KBM-7 (cell line): ENCODE measurements at places on chromosomes 12 and 14.

- DNase-seq = no peak
These were observed at the start of gene TMEM253 for GRCh38 chr14:21100931-21101330. Gene TMEM253 (plus strand): TSS chr14:21101066. CDS start chr14:21101344, 278 bp downstream.

DNA sequence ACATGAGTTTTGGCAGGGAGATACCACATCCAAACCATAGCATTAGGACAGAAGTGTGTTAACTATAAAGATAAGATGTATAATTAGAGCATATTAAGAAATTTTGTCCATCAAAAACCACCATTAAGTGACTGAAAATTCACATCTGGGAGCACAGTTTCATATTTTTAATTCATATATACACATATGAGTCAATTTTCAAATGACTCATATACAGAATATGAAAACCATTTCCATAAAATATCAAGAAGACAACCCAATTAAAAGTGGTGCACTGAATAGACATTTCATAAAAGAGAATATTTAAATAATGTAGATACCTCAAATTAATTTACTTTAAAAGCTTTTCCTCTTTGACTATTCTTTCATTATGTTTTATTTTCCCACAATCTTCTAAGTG is 25.3 kb downstream of the MUCL1 start:
- DNase-seq = no peak

GRCh38 chr12:29634057-29634456 is 136.6 kb upstream of the OVCH1 start:
- no peak for DNase-seq

DNA sequence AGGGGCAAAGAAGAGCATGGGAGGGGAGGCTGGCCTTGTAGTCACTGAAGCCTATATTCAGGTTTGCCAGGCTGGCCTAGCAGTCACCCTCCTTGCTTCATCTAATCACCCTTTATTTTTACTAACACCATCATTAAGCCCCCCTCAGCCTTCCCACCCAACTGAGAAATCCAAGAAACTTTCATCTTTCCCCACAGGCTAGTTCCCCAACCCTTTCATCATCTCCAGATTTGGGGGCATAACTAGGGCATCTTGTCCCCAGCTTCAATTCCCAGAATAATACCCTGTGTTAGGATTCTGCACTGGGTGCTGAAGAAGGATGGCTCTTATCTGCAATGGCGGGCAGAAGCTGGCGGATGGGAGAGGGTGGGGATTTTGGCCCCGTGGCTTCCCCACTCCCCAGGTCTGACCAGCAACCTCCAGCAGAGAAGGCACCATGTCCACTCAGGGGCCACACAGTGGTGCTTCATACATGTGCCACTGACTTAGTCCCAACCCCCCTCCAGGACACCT is 6.9 kb downstream of the PCK2 start:
- no peak for DNase-seq

DNA sequence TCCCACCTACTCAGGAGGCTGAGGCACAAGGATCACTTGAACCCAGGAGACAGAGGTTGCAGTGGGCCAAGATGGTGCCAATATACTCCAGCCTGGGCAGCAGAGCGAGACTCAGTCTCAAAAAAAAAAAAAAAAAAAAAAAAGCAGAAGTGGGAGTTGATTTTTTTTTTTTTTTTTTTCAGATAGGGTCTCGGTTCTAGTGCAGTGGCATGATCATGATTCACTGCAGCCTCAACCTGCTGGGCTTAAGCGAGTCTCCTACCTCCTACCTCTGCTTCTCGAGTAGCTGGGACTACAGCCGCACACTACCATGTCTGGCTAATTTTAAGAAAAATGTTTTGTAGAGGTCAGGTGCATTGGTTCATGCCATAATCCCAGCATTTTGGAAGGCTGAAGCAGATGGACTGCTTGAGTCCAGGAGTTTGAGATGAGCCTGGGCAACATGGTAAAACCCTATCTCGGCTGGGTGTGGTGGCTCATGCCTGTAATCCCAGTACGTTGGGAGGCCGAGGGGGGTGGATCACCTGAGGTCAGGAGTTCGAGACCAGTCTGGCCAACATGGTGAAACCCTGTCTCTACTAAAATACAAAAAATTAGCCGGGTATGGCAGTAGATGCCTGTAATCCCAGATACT is 16.3 kb upstream of the HSP90AA1 start:
- peak; percentile 64 for DNase-seq

DNA sequence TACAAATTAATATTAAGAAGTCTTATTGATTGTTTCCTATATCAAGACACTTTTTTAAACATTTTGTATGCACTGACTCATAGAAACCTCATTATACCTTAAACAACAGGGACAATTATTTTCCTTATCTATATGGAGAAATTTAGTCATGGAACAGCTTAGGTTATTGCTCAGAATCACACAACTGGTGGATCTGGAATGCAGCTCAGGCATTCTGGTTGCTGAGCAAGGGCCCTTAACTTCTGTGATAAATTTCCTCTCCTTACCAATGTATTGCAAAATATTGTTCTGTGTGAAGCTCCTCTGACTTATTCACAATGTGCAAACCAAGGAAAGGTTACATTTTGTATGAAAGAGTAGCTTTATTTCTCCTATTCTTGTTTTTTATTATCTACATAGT is 817.8 kb downstream of the LRFN5 start:
- DNase-seq = no peak

- DNase-seq = no peak
These were observed 397.8 kb downstream of the FUT8 start for GRCh38 chr14:65810322-65810721.

- no peak for DNase-seq
These were observed 168.0 kb downstream of the DACT1 start for GRCh38 chr14:58805605-58806409.

GRCh38 chr14:56555921-56556570 is 23.6 kb upstream of the TMEM260 start:
- peak; percentile 14 for DNase-seq

DNA sequence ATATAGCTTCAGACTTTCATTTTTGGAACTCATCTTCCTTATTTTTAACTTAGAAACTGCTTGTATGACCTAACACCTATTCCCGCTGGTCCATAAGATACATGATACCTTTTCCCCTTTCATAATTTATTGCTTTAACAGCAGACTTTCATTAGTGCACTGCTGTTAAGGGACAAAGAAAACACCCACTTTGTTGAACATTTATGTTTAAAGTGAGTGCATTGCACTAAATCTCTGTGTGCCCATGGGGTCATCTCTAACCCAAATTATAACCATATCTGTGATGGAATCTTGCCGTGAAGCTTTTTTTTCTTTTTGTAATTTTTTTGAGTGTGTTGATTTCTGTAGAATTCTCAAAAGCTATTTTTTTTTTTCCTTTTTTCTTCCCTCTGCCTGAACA is 261.8 kb downstream of the TMTC2 start:
- no peak for DNase-seq

DNA sequence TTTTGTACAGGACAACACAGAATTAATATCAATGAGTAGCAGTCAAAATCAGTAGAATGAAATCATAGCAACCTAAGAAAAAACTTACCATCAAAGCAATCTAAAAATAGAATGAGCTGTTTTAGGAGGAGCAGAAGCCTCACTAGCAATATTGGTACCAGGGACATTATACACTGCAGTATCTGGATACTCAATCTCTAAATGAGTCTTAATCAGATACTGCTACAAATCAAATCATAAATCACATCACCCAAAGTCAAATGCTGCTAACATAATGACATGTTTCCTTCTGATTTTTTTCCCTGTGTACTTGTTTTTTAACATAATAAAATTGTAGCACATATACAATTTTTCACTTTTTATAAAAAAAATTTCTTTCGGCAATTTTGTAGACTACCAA is 8.0 kb downstream of the RPS29 start:
- no peak for DNase-seq

DNA sequence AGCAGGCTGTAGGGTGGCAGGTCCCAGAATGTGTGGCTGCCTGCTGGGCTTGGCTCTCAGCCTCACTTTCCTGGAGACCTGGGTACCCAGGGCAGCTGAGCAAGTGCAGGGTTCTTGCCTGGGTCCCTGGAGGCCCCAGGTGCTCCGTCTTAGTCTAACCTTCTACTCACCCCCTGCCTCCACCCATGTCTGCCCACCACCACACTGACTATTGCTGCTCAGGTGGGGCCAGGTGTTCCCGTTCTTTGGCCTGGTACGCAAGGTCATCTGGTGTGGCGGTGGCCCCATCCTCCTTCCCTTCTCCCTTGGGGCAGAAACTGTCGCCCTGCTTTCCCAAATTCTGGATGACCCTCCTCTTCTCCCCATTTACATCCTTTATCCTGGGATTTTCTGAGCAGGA is 319.9 kb downstream of the TMEM121 start:
- DNase-seq = no peak

GRCh38 chr14:99524804-99525698 is 43.8 kb downstream of the CCNK start:
- no peak for DNase-seq

GRCh38 chr14:105149146-105149781 is 19.3 kb downstream of the JAG2 start:
- DNase-seq = no peak

GRCh38 chr12:86170051-86170450 is 86.1 kb downstream of the MGAT4C start:
- DNase-seq = no peak

GRCh38 chr12:106415134-106415533 is 57.6 kb downstream of the POLR3B start:
- no peak for DNase-seq

- peak; percentile 8 for DNase-seq
These were observed 299.7 kb upstream of the FBXO33 start for GRCh38 chr14:39731912-39732311.

DNA sequence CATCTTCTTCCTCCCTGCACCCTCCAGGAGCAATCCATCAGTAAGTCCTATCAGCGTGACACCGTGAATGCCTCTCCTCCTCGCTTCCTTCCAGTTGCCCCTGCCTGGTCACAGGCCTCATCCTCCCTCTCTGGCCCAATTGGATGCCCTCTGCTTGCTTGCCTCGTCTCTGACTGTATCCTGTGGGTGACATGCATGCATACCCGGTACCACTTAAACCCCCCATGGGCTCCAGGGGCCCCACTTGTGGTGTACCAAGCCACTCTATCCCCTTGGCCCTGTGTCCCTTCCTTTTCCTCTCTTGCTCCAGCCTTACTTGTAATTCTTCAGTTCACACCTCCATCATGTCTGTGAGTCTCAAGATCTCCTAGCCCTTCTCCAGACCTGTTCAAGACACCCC is 106.0 kb upstream of the RTL1 start:
- DNase-seq = no peak

DNA sequence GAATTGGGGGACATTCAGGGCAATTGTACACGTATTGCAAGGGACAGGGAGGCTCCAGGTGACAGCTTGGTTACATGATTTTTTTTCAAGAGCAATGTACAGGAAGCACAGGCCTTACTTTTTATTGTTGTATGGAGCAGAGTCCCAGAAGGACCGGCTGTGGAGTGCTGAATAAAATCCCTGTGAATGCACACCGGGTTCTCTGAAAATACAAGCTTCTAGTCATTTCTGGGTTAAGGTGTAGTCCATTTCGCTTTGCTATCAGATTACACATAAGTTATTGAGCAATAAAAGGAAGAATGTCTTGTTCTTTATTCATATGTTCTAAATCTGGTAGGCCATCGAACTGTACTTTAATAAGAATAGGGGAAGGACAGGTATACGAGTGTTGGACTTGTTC is 52.2 kb downstream of the PDE3A start:
- no peak for DNase-seq

DNA sequence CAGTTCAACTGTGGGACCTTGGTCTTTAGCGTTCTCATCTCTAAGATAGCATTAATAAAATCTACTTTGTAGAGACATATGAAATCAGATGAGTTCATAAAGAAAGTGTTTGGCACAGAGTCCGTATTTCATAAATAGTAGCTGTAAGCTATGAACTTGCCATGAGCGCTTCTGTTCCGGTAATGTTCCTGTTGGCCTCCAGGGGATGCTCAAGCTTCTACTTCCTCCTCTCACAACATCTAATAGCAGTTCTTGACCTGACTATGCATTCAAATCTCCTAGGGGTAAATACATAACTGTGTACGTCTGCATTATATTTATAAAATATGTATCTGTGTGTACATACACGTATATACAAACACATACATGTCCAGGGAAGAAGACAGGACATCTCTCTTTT is 288.2 kb upstream of the TMPO start:
- DNase-seq = peak; percentile 47

GRCh38 chr12:51369581-51369980 is 21.6 kb downstream of the GALNT6 start:
- no peak for DNase-seq

DNA sequence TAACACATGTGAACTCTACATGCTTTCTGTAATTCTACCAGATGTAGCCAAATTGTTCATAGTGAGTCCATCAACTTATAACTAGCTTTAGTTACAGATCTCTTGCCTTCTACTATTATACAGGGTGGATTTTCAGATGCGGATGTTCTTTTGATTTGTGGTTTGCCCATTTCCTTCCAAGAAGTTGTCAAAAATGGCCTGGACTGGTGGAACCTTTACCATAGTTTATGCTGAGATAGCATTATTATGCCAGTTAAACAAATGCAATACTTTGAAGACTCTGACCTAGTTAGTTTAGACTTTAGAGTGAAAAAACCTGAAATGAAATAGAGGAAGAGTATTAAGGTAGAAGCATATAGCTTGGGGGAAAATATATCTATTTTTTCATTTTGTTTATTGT is 27.4 kb upstream of the CFL2 start:
- peak; percentile 16 for DNase-seq

DNA sequence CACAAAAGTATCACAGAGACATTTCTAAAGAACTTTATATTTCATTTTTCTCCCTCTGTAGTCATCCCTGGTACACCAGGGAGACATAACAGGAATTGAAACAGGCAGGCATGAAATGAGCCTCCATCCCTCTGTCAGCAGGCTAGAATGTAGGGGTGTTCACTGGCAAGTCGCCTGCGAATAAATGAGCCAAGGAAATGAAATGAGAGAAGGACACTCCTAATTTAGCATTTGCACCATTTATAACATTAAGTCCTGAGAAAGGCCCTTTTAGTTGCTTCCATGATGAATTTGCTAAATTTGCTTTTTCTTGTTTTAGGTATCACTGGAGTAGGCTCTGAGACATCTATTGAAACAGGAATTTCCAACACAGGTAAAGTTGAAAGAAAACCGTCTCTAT is 192.4 kb upstream of the CNTN1 start:
- no peak for DNase-seq

DNA sequence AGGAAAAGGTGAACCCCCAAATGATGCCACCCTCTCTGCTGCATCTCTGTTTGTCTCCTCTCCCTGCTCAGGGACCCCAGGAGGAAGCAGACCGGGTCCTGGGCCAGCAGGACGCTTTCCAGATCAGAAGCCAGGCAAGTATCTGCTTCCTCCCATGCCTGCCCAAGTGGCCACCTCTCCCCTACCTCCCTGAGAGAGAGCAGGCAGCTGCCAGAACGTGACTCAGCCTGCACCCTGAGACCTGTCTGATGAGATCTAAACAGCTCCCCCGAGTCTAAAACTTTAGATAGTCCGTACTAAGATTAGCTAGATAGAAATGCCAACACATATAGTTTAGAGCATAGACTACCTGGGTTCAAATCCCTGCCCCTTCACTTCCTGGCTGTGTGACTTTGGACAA is 31.2 kb upstream of the OAS1 start:
- DNase-seq = no peak

GRCh38 chr12:28036940-28037339 is 64.4 kb upstream of the PTHLH start:
- no peak for DNase-seq
